Activated CD4-positive, alpha-beta T cell treated with anti-CD3 and anti-CD28 coated beads for 4 hours (primary cell): ENCODE measurements at places on chromosomes 3 and 15.
A peak's percentile ranks its signal among the peaks of the same experiment; 100 is the strongest.

DNA sequence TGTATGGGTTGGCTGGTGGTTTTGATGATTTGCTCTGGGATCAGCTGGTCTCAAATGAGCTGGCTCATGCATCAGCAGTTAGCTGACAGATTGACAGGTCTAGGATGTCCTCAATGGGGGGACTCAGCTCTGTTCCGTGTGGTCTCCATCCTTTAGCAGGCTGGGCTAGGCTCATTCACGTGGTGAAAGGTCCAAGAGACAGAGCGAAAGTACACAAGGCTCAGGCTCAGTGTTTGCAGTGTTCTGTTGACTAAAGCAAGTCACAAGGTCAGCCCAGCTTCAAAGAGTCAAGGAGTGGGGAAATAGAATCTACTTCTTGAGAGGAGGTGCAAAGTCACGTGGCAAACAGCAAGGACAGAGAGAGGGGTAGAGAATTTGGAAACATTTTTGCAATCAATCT, 126.5 kb upstream of the CMC1 start:
- DNase-seq: no peak

GRCh38 chr15:63597038-63597790, at the start of gene FBXL22:
Gene FBXL22 (plus strand): TSS chr15:63597387. CDS start chr15:63597393, 6 bp downstream.
- DNase-seq: no peak

- DNase-seq: no peak
These were observed 284.5 kb downstream of the ZNF385D start for GRCh38 chr3:21466476-21466875.

DNA sequence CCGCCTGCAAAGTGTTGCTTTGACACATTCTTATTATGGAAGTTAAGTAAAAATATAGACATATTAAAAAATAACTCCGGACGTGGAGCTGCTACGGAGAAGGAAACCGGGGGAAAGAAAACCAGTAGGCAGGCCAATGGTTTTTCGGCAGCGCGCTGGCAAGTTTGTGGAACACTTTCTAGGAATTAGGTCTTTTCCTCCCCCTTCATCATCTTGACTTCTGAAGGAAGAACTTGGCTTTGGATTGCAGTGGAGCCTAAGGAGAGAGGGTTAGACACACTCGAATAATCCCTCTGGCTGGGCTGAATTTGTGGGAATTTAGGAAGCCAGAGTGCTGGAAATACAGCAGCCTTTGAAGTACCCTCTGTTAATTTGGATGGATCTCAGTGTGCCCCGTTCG, 317 bp downstream of the ROBO2 start:
- no peak for DNase-seq

DNA sequence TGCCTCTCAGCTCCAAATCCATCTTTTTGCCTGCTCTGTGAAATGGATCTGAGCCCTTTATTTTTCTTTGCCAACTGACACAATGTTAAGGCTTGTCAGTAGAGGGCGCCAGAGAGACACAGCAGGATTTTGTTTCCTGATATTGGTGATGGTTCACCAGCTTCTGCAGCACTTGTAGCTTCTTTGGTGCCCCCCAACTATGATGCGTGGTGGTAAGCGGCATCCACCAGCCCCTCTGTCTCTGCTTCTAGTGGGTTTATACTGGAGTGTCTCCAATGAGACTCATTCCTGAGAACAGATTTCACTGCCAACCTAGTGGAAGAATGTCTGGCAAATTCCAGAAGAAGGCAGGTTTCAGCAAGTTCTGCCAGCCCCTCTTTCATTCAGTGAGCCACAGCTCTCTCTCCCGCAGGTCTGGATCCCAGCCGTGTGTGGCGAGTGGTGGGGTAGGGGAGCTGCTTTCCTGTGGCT, 471.9 kb upstream of the FRG2C start:
- DNase-seq: peak; percentile 43

DNA sequence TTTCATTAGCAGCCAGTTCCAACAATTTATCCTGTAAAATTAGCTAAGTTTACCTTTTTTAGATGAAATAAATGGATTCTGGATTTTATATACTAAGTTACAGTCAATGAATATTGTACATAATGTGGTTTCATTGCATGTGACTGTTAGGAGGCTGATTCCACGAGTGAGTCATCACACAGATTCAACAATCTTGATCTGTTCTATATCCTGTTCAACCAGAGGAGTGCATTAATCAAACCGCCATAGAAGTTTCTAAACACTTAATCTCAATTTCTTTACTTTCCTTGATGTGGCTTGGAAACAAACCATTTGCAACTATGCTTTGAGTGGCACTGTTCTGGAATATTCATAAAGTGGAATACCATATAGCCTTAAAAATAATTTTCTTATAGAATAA, 15.3 kb downstream of the DNAJC13 start:
- peak; percentile 1 for DNase-seq

- DNase-seq: no peak
These were observed 26.3 kb downstream of the NRG4 start for GRCh38 chr15:75985971-75986370.

GRCh38 chr15:92009162-92009561, 155.7 kb downstream of the SLCO3A1 start:
- no peak for DNase-seq

DNA sequence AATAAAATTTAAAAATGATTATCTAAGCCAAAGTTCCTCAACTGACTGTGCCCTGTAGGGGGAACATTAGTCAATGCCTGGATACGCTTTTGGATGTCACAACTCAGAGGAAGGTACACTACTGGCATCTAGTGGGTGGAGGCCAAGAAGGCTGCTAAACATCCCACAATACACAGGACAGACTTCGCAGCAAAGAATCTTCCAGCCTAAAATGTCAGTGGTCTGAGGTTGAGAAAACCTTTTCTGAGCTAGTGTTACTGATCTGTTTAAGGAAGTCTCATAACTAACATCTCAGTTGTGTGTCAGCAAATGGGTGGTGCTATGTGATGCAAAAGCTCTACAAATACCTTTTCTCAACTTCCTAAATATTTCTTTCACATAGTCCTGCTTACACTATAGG, 20.9 kb upstream of the LDHAL6B start:
- no peak for DNase-seq

DNA sequence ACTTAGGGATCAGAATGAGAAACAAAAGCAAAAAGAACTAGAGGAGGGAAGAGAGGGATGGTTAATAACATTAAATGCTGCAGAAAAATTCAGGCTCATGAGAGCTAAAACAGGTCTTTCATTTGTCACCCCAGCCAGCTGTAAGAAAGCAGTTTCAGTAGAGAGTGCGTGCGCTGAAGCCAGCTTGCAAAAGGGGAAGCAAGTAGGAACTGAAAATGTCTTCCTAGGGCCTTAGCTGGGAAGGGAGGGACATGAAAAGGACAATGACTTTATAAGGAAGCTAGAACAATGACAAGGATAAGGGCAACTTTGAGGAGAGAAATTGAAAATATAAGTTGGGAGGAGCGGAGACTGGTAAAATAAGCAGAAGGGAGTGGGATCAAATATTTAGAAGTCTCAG, 3.1 kb downstream of the CIAO2A start:
- DNase-seq: no peak
